Posterior vena cava (tissue), 2 donors: ENCODE measurements at places on chromosomes 7 and 10. TPM values are rescaled to one million over a fixed set of nuclear protein-coding genes. Genes with fewer than 3 reads are reported as not detected.
A peak's percentile ranks its signal among the peaks of the same experiment; 100 is the strongest.

GRCh38 chr7:95843286-95843685, 70.9 kb downstream of the DYNC1I1 start:
- no peak for DNase-seq

GRCh38 chr10:22597138-22597537, 117.2 kb downstream of the PIP4K2A start:
- DNase-seq, result no peak

Gene MSMB
- not detected for total RNA-seq

- DNase-seq, result peak; percentile 71
Observed at GRCh38 chr7:1953199-1954190, 279.2 kb downstream of the MAD1L1 start.

DNA sequence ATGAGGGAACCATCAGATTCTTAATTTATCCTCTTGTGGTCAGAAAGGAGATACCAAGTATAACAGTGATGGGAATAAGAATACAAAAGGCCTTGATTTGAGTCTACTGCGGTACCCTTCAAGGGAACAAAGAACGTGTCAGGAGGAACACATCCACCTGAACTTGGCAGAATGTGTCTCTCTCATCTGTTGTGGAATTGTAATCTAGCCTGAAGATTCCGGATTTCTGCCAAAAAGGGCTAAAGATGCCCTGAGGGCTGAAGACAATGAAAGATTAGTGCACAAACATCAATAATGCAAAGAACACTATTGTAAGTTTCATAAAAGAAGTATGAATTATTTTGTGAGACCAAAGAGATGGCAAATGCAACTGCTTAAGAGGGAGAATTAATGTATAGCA, 134.8 kb downstream of the RELN start:
- DNase-seq, result no peak

DNA sequence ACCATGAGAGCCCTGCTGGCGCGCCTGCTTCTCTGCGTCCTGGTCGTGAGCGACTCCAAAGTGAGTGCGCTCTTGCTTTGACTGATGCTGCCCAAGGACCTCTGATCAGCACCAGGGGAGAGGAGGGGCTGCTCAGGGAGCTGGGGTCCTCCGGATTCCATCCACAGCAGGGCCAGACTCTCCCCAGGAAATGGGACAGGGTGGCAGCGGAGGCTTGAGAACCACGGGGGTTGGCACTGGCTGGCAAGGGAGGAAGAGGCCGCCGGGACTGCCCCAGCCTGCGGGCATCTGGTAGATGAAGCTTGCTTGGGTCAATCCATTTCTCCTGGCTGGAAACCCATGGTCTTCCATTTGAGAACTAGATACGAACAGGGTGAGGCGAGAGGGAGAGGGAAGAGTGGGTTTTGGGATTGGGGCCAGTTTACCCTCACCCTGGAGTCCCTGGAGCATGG, 647 bp downstream of the PLAU start:
- DNase-seq, result no peak

DNA sequence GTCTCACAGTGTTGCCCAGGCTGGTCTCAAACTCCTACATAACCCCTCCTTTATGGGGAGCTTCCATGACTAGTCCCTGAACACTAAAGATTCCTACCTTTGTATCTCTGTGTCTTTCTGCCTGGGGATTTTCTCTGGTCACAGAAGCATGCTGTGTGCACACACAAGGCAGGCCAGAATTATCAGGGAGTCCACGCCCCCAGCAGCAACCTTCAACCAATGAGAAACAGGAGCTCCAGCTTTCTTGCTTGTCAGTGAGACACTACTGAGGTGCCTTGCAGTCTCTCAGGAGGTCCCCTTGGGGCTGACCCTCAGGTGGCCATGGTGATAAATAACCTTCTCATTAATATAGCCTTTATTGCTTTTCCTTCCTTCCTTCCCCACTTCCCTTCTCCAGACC, 45.1 kb upstream of the AUTS2 start:
- DNase-seq, result no peak

GRCh38 chr7:28688651-28689050, 269.5 kb downstream of the TRIL start:
- no peak for DNase-seq

- no peak for DNase-seq
Observed at GRCh38 chr7:90629297-90629918, 33.3 kb downstream of the CDK14 start.

DNA sequence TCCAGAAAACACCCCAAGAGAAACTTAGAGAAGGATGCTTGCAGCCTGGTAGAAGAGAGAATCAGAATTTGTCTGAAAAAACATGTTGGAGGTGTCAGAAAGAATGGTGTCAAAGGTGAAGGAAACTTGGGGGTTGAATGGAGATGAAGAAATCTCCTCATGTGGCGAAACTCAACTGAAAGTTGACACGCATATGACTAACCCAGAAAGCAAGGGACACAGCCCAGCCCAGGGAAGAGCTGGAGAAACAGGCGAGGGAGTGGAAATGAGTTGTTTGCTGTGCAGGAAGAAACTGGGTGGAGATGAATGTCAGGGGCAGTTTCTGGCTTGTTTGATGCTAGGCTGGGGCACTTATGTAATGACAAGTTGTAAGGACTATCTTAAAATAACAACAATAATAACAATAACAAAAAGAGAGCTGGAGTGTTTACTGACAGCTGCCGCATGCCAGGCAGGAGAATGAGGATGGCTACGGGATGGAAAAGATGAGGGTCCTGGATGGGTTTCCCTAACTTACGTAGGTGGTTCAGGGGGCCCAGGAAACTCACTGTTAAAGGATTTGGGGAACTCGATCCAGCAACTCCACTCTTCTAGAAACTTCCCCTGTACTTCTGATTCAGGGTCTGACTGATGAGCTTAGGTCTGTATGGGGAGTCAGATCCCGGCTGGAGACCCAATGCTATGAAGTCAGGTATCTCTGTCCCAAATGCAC, 57.4 kb downstream of the MAP3K8 start:
- DNase-seq, result no peak

DNA sequence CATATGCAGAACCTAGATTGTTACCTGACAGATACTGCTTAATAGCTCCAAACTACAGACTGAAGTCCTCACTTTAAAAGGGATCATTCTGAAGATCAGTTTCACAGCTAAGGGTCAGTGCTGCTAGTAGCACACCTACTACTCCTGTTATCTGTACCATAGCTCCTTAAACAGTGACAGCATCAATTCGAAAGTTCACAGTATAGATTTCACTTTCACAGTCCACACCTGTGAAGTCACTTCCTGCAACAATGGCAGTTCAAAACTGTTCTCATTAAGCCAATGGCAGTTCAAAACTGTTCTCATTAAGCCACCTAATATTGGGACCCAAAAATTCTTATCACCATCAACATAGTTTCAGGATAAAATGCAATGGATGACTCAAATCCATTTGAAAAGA, 10.7 kb upstream of the FHIP2A start:
- DNase-seq, result no peak

GRCh38 chr7:123275036-123275753, 75.4 kb upstream of the SLC13A1 start:
- DNase-seq, result no peak

Gene STEAP4
- total RNA-seq, result 124 TPM

DNA sequence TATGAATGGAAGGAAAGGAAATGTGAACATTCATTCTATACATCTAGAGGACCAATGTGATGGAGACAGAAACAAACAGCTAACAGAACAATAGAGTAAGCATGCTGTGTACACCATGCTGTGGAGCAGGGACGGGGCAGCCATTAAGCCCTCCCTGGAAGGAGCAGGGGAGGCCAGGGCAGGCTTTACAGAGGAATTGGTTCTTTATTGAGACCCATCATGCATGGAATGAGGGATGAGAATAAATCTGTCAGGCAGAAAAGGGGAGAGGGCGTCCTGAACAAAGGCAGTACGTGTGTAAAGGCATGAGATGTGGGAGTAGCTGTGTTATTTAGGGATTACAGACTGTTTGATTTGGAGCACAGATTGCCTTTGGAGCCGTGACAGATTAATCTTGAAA, 35.2 kb downstream of the STK17A start:
- no peak for DNase-seq

Gene RGS10
- total RNA-seq, result 21.0 TPM

GRCh38 chr10:14056610-14057332, 274.0 kb downstream of the FRMD4A start:
- no peak for DNase-seq

GRCh38 chr10:101824736-101825135, 6.5 kb upstream of the OGA start:
- no peak for DNase-seq

GRCh38 chr10:85851325-85851724, 515.3 kb downstream of the GRID1 start:
- DNase-seq, result no peak

Gene NEURL1
- total RNA-seq, result 0.48 TPM

Gene CFTR
- 0.10 TPM for total RNA-seq

- no peak for DNase-seq
Observed at GRCh38 chr10:112649006-112649821, 202.2 kb downstream of the VTI1A start.

GRCh38 chr10:79561257-79561656, 1.1 kb upstream of the SFTPA2 start:
- DNase-seq, result no peak

Gene SPACDR
- 0.62 TPM for total RNA-seq

- DNase-seq, result no peak
Observed at GRCh38 chr7:91826377-91826776, 54.1 kb downstream of the MTERF1 start.

DNA sequence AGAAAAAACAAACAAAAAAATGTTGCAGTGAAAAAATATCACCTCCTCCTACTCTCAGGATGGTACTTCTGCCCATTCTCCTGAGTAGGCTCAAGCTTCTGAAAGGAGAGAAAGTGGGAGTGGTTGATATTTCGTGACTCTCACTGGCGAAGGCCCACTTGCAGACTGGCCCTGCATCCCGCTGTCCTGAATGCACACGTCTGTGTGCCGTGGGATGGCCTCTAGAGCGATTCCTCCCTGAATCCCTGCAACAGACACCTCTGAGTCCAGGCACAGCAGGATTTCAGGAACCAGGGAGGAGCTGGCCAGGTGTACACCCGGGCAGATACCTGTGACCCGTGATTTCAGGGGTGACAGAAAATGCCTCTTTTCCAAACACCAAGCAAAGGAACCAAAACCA, 319.2 kb downstream of the DPP6 start:
- no peak for DNase-seq

GRCh38 chr10:129790715-129791446, 173.2 kb downstream of the EBF3 start:
- DNase-seq, result peak; percentile 77

Gene DENND11
- 12.2 TPM for total RNA-seq

DNA sequence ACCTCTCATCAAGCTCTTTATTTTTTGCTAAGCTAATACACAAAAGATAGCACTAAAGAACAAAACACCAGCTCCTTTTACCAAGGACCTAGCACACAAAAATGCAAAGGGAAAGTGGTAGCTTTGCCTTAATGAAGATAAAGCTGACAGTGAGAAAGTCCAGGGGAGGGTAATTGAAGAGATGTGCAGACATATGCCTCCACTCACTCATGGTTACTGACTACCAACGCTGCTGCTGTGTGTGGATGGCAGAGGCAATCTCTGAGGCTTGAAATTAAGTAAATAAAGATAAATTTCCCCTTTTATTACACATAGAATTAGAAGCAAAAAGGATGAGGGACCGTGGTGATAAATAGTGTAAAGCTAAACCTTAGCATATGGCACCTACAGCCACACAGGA, 87.0 kb downstream of the HGF start:
- no peak for DNase-seq

DNA sequence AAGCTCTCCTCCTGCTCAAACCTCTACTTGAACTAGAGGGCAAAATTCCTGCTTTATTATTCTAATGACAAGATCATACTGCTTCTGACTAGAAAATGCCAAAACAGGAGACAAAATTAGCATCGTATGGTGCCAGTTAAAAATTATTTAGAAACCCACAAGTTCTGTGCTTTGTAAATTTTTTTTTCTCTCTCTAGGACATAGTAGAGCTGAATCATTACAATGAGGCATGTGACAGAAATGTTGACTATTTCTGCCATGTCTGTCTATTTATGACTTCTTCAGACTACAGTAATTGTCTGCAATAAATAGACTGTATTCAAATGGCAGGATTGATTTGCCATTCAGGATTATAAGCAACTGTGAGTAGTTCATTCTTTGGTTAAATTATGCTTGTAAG, 335.8 kb downstream of the PRPF18 start:
- DNase-seq, result no peak

- DNase-seq, result peak; percentile 70
Observed at GRCh38 chr7:155454183-155455112, 3.5 kb upstream of the EN2 start.

Gene CDHR1
- total RNA-seq, result 0.14 TPM

Gene ANKRD61
- 0.42 TPM for total RNA-seq

Gene WEE2
- total RNA-seq, result not detected

DNA sequence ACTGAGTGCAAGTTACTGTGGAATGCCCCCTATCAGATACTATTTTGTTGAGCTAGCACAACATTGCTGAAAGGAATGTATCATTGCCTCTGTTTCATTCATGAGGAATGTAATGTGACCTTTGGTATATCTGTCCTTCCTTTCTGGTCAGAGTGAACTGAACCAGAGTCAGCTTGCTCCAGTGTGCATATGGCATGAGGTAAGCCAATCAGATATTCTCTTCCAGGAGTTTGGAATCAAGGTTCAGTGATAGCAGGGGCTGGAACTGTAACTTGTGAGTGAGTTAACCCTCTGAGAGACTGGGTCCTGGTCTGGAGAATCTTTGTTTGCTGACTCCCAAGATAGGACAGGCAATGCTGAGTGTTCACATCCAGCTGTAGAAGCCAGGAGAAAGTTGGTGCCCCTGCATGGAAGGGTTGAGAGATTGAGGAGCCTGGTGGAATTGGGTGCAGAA, 45.3 kb upstream of the OSBPL3 start:
- DNase-seq, result no peak

Gene STEAP1
- 37.9 TPM for total RNA-seq

Gene MRPS16
- 51.8 TPM for total RNA-seq

Gene ACSM6
- not detected for total RNA-seq

DNA sequence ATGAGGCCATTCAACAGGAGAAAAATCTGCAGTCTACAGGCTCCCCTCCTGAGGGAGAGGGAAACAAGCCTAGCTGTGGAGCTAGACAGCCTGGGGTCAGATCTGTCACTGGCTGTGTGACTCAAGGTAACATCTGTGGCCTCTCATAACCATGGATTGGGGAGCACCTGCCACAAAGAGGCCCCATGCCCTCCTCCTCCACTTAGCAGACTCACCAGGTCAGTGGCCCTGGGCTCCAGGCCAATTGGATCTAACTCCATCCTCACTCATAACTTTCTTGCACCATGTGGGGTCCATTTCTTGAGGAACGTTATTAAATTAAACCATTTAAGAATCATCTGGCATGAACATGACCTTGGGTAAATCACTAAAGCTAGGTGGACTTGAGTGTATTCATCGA, 1.8 kb downstream of the GDF10 start:
- peak; percentile 62 for DNase-seq

Gene SPAM1
- not detected for total RNA-seq

Gene RAPGEF5
- 56.9 TPM for total RNA-seq

DNA sequence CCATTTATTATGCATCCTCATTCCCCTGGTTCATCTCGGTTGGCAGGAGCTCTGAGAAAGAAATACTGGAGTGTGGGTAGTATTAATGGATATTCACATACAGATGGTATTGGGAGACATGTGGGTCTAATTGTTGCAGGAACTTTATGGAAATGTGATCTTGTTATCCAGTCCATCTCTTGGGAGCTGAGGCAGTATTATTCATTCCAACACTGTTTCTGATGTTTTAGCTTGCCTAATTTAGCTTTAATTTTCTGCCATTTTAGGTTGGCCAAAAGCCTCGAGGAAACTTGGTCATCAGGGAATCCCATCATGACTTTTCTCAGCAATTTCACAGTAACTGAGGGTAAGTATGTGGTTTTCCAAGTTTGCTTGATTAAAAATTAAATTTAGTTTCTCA, 125.7 kb downstream of the ABCA13 start:
- DNase-seq, result no peak
